ENCODE measurements at places on chromosomes 5 and 9.

- no peak for DNase-seq
Measured at GRCh38 chr5:98524773-98525172, 248.7 kb upstream of the RGMB start.

DNA sequence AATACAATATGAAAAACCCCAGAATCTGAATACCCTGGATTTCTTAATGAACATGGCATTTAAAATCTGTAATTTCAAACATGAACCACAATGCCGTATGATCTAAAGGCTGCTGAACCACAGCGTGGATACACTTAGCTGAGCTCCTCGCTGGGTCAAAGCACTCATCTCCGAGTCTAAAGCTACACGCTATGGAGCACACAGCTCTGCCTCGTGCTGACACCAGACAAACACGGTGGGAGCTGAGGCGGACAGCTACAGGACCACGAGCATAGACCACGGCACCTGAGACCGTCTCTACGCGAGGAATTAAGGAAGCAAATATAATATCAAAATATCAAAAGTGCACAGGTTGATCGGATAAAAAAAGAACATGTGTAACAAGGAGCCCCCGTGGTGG is 42.8 kb upstream of the IPPK start:
- no peak for DNase-seq

DNA sequence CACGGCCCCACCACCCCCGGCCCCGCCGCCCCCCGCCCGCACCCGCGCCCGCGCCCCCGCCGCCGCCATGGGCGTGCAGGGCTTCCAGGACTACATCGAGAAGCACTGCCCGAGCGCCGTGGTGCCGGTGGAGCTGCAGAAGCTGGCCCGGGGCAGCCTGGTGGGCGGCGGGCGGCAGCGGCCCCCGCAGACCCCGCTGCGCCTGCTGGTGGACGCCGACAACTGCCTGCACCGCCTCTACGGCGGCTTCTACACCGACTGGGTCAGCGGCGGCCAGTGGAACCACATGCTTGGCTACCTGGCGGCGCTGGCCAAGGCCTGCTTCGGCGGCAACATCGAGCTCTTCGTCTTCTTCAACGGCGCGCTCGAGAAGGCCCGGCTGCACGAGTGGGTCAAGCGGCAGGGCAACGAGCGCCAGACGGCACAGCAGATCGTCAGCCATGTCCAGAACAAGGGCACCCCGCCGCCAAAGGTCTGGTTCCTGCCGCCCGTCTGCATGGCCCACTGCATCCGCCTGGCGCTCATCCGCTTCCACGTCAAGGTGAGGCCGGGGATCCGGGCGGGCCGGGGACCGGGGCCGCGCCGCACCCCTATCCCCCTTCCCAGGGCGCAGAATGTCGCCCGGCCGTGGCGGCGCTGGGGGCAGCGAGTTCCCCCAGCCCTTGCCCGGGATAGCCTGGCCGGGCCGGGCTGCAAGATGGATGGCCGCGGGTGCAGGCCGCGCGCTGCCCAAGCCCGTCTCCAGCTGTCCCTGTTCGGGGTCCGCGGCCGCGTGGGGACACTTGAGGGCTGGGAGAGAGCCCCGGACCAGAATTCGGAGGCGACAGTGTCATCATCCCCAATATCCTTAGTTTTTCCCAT is 594 bp downstream of the FAM120A start:
- peak; percentile 56 for DNase-seq

DNA sequence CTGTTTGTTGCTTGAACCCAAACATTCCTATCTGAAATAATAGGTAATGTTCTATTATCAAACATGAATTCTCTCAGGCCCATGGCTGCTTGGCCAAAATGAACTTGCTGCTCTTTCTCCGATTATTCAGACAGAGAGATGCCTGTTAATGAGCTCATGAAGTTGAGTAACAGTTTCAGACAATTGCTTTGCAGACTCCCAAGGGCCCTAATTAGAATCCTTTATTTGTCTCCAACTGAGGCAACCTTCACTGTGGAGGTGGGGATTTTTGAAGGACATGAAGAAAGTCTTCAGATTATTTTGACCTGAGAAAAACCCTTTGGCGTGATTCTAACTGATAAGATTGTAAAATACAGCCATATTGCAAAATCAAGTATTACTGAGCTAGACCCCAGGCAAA is 466.7 kb downstream of the NFIB start:
- no peak for DNase-seq

- DNase-seq = no peak
Measured at GRCh38 chr5:179317411-179318220, 27.6 kb downstream of the ADAMTS2 start.

DNA sequence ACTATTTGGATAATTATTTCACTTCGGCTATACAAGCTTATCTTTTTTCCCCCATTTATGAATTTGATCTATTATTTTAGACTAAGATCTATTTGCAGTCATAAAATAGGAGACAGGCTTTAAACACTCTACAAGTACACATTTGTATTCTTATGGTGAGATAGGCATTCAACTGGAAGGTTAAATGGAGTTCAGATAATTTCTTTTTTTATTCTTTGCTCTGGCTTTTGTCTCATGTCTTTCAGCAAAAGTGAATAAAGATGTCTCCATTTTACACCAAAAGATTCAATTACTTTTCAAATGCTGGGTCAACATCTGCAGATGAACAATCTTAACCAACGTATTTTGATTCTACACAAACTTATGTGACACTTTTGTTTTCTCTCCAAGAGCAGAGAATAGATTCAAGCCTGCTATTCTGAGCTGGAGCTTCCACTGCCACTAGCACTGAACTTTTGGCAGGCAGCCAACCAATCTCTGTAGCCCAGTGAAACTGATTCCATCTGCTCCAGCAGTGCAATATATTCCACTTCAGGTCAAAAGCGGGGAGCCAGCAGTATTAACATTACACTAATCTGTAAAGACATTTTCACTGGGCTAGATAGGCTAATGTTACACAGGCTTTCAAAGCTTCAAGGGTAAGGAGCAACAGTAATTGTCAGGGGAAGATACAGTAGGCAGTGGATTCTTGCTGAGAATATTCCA is 452.0 kb upstream of the ZNF608 start:
- DNase-seq = no peak

DNA sequence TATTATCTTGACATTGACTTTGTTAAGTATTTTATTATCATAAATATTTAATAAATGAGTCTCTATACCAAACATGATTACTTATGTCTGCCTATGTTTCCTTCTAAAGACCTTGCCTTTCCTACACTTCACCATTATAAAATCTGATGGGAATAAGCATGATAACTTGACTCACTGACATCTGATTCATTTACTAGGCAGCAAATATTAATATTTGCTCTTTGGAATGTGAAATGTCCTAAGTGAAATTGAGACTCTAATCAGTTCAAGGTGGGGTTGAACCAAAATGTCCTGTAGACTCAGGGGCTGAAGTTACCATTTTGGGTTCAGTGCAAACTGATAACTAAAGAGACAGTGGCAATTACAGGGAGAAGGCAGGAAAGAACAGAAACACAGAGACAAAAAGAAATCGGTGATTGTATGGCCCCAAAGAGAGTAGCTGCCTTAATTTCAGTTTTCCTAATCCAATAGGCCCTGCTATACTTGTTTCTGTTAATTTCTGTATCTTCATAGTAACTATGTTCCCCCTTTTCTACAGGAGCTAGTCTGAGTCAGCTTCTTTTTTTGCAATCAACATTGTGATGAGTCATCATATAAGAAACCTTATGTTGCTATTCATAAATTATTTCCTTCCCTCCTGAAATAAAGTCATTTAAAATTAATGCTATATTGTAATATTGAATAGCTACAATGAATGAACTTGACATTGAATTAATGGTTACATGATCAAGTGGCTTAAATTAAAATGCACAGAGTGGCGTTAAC is 296.8 kb downstream of the PDE4D start:
- no peak for DNase-seq

DNA sequence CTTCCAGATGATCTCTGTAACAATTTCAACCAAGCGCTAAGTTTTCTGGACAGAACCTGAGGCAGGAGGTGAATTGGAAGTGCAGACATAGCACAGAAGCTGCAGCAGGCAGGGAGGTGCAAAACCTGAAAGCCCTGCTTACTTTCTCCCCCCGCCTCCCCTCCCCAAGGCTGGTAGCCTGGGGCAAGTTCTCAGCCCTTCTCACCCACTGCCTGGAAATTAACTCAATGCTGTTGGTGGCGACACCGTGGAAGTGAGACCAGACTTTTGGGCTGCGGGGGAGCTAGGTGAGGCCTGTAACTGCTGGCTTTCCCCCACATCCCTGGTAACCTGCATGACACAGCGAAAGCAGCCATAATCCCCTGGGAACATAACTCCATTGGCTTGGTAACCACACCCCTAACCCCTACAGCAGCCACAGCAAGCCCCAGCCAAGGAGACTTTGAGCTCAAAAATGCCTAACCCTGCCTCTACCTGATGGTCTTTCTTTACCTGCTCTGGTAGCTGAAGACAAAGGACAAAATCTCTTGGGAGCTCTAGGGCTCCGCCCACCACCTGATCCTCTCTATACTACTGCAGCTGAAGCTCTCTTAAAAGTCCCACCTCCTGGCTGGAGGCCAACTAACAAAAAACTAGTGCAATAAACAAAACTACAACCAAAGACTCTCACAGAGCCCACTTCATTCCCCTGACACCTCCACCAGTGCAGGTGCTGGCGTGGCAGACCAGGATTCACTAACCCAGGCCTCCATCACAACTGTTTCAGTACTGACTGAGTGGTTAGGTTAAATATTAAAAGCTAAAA is 11.9 kb upstream of the OR13C8 start:
- no peak for DNase-seq

GRCh38 chr5:67221487-67222242 is 25.1 kb upstream of the CD180 start:
- DNase-seq = peak; percentile 41

DNA sequence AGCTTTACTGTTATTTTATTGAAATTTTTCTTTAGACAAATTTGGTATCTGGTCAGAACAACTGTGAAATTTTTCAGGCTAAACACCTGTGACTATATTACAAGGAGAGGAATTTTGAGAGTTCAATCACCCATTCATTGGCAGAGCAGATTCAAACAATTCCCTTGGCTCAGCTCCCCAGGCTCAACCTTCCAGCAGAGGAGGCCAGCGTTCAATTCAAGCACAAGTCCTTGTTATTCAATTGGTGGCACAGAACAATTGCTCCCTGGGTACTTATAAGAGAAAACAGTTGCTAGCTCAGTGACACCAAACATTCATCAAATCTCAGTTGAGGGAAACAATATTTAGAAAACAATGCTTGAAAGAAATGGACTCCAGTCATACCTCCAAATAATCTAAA is 83.3 kb downstream of the SUSD1 start:
- no peak for DNase-seq

DNA sequence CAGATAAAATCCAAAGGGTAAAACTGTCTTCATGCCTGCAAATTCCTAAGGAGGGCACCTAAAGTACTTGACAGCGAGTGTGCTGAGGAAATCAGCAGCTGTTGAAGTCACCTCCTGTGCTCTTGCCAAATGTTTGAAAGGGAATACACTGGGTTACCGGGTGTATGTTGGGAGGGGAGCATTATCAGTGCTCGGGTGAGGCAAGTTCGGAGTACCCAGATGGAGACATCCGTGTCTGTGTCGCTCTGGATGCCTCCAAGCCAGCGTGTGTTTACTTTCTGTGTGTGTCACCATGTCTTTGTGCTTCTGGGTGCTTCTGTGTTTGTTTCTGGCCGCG is 727 bp upstream of the ADRB2 start:
- no peak for DNase-seq

- no peak for DNase-seq
Measured at GRCh38 chr5:149285153-149285552, 13.5 kb downstream of the AFAP1L1 start.

- no peak for DNase-seq
Measured at GRCh38 chr5:135693371-135693955, 114.7 kb upstream of the CXCL14 start.

DNA sequence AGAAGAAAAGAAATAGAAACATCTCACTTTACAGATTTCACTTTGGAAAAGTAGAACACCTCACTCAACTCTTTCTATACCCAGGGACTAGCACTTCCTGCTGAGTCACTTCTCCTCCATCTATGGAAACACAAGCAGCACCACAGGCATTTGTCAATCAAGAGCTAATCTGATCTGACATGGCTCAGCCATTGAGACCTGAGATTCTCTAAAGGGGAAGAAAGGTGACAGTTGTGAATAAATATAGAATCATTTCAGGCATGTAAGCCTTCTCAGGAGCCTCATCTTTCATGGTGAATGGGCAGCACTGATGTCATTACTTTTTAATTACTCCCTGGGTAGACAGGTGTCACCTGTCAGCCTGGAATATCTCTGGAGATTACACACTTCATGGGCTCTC is 559.8 kb downstream of the HINT1 start:
- DNase-seq = no peak

GRCh38 chr5:61081741-61082140 is 80.5 kb downstream of the SMIM15 start:
- no peak for DNase-seq

DNA sequence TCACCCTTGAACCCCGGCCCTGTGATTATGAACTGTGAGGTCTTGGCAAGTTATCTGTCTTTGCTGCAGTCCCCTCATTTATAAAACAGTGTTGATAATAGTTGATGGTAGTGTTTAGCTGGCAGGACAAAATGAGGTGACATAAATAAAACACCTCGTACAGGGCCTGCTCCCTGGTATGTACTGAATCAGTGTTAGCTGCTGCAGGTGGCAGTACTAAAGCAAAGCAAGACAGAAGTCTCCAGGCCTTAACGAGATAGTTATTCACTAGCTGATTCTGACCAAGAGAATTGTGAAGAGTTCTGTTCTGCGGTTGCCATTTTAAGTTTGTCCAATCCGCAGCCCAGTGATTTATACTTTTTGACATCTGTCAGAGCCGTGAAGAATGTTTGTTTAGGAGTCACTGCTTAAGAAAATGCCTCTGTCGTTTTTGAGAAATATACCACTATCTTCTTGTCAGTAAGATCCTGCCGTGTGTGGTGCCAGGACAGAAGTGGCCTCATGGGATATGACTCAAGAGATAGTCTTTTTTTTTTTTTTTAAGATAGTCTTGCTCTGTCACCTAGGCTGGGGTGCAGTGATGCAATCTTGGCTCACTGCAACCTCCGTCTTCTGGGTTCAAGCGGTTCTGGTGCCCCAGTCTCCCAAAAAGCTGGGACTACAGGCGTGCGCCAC is 75.9 kb downstream of the KDM4C start:
- no peak for DNase-seq

DNA sequence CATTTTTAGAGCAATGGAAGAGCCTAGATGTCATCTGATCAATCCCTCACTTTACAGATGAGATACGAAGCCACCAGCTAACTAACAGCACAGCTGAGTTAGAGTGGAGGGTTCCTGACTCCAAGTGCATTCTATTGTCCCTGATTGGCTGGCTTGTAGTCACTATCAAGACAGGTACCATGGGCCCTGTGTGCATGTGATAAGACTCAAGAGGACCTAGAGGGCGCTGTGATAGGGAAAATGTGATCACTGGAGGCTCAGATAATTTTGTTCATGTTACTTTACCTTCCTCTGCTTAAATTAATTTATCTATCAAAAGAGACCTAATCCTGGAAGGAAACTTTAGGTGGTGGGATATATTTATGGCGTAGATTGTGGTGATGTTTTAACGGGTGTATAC is 19.5 kb upstream of the SNAPC3 start:
- DNase-seq = no peak

Data from activated naive CD8-positive, alpha-beta T cell treated with anti-CD3 and anti-CD28 coated beads, Interleukin-2, amount 50 U/mL, for 24 hours (primary cell).